ENCODE measurements at places on chromosomes 7 and 10.

GRCh38 chr10:58300676-58301075 lies 31.7 kb downstream of the CISD1 start:
- no peak for DNase-seq

DNA sequence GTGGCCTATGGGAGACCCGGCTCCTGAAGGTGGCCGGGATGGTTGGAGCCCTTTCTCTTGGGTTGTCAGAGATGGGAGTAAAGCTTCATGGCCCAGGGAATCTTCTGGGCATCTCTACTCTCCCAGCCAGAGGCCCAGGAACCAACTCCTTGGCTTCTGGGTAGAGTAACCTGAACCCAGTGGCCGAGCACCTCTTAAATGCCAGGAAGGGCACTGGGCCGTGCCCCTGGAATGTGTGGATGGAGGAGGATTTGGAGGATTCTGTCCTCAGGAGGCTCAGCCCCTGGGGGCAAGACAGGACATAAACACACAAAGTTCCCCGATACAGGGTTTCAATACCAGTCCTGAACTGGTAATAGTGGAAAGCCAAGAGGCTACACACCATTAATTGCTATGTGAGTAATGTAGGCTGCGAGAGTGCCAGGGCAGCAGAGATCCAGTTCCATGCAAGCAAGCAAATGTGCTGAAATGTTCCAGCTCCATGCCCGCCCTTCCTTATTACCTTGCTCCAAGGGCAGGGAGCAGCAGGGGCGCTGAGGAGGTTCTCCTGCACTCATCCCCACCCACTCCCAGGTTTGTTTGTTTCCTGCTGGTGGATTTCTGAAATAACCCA lies 1.2 kb downstream of the PALD1 start:
- DNase-seq: no peak

DNA sequence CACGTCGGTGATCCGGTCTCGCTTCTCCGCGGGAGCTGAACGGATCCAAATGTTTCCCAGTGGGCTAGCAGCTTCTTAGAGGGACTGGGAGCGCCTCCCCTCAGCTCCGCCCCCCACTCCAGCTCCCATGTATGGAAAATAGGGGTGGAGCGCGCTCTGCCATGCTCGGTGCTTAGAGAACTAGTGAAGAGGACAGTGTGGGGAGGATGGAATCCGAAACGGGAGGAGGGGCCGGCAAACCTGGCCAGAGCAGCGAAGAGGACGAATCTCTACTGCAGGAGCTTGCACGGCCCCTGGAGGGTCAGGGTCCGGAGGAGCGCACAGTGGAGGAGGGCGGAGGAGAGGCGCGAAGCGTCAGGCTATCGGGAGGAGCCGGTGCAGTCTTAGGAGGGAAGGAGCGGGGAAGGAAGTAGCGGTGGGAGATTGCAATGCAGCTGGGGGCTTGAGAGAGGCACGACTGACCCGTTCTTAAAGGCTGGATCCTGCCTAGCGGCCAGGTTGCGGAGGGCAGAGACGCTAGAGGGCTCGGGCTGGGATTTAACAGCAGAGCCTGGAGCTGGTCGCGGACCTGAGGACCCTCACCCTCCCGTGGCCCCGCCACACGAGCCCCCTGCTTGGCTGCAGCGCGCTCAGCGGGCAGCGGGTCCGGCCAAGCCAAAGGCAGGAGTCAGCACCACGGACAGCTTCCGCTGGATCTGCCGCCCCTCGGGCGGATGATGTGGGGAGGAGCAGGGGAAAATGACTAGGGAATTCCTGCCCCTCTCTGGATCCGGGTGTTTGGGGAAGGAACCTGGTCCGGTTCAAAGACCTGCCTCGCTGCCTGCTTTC lies at the start of gene PRLHR:
Gene PRLHR (minus strand): TSS at position 51 of the 828 bp plus-strand sequence. CDS start 404 bp downstream, outside the sequence.
- DNase-seq: no peak

GRCh38 chr7:94748376-94748775 lies 92.4 kb upstream of the SGCE start:
- no peak for DNase-seq

DNA sequence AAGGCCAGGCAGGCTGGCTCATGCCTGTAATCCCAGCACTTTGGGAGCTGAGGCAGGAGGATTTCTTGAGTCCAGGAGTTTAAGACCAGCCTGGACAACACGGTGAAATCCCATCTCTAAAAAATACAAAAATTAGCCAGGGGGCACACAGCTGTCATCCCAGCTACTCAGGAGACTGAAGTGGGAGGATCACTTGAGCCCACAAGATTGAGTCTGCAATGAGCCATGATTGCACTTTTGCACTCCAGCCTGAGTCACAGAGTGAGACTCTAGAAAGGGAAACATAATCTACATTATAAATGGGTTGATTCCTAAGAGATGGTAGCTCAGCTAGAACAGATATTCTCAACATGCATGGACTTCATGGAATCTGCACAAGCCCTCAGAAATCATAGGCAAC lies 6.3 kb upstream of the LIPF start:
- DNase-seq: no peak

DNA sequence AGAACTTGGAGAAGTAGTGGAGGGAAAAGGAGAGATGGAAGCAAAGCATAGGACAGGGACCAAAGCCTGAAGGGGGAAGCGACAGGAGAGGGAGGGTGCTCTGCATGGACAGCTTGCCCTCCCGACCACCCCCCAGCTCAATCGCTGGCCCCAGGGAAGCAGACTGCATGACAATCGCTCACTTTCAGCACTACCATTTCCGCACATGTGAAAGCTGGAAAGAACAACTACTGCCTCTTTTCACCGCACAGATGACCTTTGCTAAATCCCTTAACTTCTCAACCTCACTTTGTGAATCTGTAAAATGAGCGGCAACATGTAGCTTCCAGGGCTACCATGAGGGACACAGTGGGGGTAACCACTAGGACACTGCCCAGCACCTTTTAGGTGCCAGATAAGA lies 17.1 kb downstream of the VOPP1 start:
- DNase-seq: no peak

DNA sequence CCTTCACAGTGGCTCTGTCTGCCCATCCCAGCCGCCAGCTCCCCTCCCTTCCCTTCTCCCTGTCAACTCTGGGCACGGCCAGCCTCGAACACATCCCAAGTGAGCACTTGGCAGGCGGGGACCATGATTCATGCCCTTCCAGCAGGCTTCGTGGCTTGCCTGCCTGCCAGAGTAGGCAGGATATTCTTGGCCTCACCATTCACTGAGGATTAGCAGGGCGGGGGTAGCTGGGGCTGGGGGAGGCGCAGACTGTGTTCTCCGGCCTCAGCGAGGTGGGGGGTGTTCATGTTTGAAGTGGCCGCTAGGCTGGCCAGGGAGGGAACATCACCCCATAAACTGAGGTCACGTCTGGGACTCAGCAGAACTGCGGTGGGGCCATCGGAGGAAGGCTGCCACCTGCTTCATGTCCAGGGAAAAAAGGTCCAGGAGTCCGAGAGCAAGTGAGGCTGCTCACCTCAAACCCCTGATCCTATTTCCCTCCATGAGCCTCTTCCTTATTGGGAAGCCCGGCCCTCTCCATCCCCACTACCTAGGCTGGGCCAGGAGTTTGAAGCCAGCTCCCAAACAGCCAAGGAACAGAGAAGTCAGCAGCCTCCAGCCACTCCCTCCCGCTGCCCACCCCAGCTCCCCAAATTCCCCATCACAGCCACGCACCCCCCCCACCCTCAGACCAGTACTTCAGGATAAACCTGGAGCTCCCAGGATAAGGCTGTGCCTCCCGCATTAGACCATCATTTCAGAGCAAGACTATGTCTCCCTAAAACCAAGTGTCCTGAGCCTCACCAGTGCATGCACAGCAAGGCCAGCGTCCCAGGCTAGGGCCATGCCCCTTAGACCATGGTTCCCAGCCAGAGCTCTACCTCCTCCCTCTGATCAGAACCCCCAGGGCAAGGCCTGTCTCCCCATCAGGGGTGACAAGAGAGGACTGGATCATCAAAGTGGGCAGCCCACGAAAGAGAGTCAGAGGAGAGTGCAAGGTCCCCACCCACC lies 42.8 kb upstream of the RABGEF1 start:
- DNase-seq: no peak

GRCh38 chr10:110009736-110010475 lies 2.1 kb downstream of the ADD3 start:
- peak; percentile 7 for DNase-seq

- no peak for DNase-seq
These were observed 15.0 kb upstream of the BNIP3 start for GRCh38 chr10:131996466-131997365.

GRCh38 chr10:97466755-97467154 lies 20.8 kb downstream of the ZDHHC16 start:
- no peak for DNase-seq

- no peak for DNase-seq
These were observed 14.6 kb upstream of the AQP1 start for GRCh38 chr7:30896783-30897637.

GRCh38 chr10:78717200-78717599 lies 351.6 kb upstream of the ZMIZ1 start:
- DNase-seq: no peak

DNA sequence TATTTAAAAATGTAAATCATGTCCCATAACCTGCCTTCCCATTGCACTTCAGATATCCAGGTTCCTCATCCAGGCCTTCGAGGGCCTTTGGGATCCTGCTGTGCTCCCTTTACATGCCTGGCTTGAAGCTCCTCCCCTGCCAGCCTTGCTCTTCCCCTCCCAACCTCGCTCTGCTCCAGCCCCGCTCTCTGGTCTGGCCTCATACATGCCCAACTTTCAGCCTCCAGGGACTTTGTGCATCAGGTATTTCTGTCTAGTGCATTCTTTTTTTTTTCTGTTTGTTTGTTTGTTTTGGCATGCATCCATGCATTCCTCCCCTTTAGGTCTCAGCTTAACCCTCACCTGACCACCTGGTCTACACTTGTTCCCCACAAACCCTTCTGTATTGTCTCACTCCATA lies 160.3 kb downstream of the SNX10 start:
- no peak for DNase-seq

- no peak for DNase-seq
These were observed 83.2 kb downstream of the CAMK1D start for GRCh38 chr10:12432402-12433189.

DNA sequence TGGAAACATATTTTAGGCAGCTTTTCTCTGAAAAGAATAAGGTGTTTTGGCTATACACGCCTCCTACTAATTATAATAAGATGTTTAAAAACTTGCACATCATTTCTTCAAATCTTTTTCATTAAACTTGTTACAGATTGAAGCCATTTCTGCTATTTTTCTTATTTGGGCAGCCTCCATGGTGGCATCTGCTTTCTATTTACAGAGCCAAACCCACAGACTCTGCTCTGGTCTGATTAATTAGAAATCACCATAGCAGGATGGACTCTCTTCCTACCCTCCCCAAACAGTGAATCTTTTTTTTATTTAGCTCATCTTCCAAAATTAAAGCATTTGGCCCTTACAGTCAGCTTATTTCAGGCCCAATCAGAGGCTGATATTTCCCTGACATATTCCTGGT lies 85.7 kb upstream of the AOAH start:
- no peak for DNase-seq

DNA sequence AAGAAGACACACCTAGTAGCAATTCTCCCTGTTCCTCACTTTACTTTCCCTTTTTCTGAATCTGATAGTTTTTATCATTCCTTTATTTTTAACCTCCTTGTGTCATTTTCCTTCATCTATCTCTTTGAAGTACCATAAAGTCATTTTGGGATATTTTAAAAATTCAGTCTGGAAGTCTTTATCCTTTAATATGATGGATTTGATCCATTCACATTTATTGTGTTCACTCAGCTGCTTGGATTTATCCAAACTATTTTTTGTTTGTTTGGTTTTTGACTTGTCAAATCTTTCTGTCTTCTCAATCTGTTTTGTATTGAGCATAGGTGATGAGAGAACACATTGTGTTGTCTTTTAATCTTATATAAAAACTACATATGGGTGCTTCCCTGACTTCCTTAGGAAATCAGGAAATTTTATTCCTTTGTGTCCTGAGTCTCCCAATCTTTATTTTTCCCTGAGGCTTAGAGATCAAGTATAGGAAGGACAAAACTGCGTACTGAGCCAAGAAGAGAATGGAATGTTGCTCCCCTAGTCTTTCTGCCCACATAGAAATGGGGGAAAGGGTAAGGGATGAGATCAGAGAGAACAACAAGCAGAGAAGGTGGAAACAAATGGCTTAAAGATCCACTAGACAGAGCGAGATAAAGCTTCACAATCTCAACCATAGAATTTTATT lies 132.7 kb upstream of the HABP2 start:
- no peak for DNase-seq

DNA sequence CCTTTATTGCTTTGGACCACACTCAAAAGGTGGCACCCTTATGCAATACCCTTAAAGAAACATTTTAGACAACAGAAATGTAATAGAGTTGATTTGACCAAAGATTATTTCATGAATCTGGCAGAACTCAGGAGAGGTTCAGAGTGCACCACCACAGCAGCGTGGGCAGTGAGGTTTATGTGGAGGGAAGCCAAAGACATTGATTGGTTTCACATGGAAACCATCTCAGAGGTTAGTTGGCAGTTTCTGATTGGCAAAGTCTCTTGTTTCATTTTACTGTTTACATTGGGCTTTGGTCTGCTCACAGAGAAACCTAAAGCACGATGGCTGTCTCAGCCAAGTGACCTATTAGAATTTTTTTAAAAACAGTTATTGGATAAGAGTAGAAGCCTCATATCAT lies 101.3 kb downstream of the SDHAF3 start:
- DNase-seq: no peak

DNA sequence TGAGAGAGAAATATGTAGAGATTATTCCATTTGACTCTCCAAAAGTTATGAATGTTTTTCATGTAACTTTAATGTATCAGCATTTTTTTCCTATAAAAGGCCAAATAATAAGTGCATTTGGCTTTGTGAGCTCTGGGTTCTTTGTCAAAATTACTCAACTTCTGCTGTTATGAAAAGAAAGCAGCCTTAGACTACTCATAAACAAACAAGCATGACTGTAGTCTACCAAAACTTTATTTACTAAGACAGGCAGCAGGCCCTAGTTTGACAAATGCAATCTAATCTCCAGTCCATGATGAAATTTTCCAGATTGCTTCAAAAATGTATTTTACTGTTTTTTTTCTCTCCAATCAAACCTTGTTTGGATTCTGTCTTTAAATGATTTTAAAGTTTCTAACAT lies 46.3 kb downstream of the MRPL32 start:
- DNase-seq: no peak

GRCh38 chr10:24115403-24115802 lies 93.5 kb upstream of the KIAA1217 start:
- DNase-seq: no peak

DNA sequence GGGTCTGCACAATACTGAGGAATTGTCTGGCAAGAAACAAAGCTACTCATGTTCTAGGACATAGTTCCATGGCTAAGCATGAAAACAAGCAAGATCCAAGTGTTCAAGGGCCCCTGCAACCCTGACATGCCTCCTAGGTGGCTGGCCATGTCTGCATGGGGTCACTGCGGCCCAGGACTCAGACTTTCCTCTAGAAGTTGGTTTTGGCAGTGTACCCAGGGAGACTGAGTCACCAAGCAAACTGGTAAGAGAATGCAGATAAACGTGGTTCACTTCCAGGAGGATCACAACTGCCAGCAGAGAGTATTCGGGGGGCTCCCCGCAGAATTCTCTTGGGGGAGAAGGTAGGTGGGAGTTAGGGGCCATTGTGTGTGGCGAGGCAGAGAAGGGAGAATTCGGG lies 7.4 kb upstream of the PFKFB3 start:
- DNase-seq: no peak

- DNase-seq: no peak
These were observed 93.9 kb upstream of the SH2B2 start for GRCh38 chr7:102192790-102193189.

GRCh38 chr10:120931423-120931822 lies 80.3 kb downstream of the WDR11 start:
- no peak for DNase-seq

Measured in GF-D8 (cell line).